ENCODE measurements at places on chromosomes 6 and 20. TPM values are rescaled to one million over a fixed set of nuclear protein-coding genes. Genes with fewer than 3 reads are reported as not detected.

The TUBB2B gene
- total RNA-seq, result 2.9 TPM

The TRIM40 gene
- total RNA-seq, result not detected

The CLPSL1 gene
- total RNA-seq, result not detected

The BPI gene
- not detected for total RNA-seq

The MRAP2 gene
- 4.6 TPM for total RNA-seq
